ENCODE measurements at places on chromosomes 1 and 21.

- no peak for DNase-seq
Measured at GRCh38 chr1:193140254-193140653, 18.4 kb downstream of the CDC73 start.

DNA sequence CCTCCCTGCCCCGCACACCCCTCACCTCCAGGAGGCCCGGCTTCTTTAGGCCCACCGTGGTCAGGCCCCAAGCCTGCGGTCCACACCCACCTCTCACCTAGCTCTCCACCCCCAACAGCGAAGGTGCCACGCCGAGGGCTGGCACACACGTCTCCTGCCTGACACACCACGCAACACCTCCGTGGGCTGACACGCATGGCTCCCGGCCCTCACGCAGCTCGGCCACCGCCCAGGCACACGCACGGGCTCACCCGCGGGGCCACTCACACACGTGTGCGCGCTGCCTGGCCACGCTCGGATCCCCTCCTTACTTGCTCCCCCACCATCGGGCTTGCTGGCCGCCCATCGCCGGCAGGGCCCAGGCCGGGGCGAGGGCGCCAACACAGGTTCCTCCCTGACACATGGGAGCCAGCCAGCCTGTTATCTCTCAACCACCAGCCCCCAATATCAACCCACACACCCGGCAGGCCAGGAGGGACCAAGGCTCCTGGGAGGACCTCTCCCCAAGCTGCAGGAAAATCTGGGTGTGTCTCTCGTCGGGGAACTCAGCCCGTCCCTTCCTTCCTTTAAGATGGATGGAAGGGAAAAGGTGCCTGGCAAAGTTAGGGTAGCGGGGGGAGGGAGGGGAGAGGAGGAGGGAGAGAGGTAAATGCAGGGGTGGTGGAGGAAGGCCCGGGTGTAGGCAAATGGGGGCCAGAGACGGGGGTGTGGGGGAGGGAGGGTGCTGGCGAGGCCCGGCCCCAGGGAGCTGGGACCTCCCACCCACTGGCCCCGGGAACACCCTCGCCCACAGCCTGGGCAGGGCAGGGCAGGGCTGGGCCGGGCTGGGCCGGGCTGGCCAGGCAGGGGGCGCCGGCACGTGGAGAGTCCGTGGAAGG is 546 bp downstream of the ELOVL1 start:
- DNase-seq: no peak

- no peak for DNase-seq
Measured at GRCh38 chr1:70426154-70427131, 15.4 kb downstream of the CTH start.

GRCh38 chr1:117633068-117633345 is 27.2 kb downstream of the TENT5C start:
- no peak for DNase-seq

- DNase-seq: no peak
Measured at GRCh38 chr1:194478731-194479130, 1292.3 kb upstream of the B3GALT2 start.

- no peak for DNase-seq
Measured at GRCh38 chr1:59641836-59642235, 172.9 kb upstream of the HOOK1 start.

DNA sequence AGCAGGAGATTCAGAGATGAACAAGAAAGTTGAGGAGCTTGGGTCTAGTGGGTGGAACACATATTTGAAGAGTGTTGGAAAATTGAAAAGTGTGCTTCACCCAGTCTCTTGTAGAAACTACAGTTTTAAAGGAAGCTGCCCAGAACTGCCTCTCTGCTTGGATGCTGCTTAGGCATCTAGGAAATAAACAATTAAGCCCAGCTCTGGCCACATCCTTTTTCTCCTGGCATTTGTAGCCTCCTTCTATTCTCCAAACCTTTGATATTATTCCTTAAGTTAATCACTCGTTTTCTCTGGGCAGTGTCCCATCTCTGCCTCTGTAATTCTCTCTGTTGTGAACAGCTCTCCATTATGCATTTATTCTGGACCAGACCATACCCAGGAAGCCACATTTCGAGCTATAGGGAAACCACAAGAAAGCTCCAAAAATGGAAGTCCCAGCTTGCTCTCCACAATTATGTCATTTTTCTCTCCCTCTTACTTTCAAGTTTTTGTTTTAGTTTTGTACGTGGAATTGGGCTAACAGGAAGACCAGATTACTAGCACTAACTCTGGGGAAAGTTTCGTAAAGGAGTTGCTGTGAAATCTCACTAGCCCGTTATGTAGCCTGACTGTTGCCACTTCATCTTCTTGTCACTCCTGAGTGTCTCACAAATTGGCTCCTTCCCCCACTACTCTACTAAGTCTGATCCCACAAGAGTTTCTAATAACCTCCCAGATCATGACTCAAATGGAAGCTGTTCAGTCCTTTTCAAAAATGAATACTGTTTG is 102.2 kb downstream of the NTMT2 start:
- DNase-seq: no peak

DNA sequence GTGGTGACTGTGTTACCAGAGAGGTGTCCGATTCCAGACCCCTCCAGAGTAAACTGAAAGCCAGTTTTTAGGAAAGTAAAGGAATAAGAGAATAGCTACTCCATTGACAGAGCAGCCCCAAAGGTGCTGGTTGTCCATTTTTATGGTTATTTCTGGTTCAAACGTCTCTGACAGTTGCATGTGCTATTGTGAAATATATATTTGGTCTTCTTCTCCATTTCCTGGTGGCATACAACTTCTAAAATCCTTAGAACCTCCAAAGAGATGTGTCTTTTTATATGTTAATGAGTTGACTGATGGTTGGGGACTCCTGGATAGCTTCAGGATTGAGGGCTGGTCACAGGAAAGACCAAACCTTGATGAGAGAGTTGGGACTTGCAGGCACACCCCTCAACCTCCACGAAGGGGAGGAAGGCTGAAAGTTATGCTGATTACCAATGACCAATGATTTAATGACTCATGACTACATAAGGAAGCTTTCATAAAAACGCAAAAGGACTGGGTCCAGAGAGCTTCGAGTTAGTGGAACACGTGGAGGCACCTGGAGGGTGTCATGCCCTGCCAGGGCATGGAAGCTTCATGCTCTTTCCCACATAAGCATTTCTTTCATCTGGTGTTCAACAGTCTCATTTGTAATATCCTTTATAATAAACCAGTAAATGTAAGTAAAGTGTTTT is 100.7 kb downstream of the SLC16A1 start:
- no peak for DNase-seq

- no peak for DNase-seq
Measured at GRCh38 chr1:6803357-6803756, 18.1 kb downstream of the CAMTA1 start.

GRCh38 chr1:63817152-63817667 is 43.4 kb downstream of the ROR1 start:
- no peak for DNase-seq

GRCh38 chr21:14040386-14040785 is 170.4 kb downstream of the LIPI start:
- DNase-seq: no peak

DNA sequence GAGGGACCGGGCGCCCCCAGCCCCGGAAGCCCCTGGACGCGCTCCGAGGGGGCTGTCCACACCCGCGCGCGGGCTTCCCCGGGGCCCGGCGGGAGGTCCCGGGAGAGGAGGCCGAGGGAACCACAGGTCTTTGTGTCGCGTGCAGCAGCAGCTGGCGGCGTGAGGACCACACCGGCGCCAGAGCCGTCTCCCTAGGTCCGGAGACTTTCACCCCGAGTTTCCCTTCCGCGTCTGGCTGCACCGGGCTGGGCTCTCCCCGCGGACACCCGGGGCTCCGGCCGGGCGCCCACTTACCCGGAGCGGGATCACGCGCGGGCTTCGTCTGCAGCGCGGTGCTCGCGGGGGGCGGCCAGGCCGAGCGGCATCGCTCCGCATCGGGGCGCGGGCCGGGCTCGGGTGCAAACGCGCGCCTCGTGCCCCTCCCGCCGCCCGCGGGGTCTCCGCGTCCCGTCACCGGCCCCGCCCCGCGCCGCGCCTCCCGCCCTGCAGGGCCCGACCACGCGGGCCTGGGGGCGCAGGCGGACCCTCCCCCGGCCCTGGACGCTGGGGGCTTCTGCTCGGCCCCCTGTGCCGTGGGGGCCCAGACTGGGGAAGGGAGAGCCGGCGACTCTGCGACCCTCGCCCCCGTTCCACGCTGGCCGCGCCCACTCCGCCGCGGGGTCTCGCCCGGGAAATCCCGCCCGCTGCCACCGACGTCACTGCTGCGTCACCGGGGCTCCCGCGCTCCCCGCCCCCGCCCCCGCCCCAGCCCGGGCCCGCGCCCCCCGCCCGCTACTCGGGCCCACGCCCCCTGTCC is at the start of gene GNG4:
Gene GNG4 (minus strand): TSS at position 417 of the 796 bp plus-strand sequence. CDS start 65,946 bp downstream, outside the sequence.
- DNase-seq: no peak

DNA sequence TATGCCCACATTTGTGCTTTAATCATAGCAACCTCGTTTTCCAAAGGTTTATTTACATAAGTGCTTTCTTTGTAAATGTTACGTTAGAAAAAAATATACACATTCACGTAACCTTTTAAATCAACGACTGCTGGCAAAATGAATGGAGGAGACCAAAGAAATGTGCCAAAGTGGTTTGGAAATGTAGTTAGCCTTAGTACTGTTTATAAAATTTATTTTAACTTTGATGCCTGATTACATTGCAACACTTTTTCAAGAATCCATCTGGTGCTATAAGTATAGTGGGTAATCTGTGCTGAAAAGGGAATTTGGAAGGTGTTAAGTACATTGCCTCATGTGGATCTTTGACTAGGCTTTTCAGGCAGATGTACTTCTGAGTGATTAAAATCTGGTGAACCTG is 108.9 kb downstream of the IFI44 start:
- no peak for DNase-seq
